ENCODE measurements at places on chromosomes 13 and 19. TPM values are rescaled to one million over a fixed set of nuclear protein-coding genes. Genes with fewer than 3 reads are reported as not detected.

Gene PPM1N
- total RNA-seq, result 10.3 TPM

Gene TOMM40
- 181 TPM for total RNA-seq

Gene TMEM238
- 5.8 TPM for total RNA-seq

Gene ASF1B
- 37.1 TPM for total RNA-seq

Gene DCT
- not detected for total RNA-seq
